ENCODE measurements at places on chromosomes 6 and 20. TPM values are rescaled to one million over a fixed set of nuclear protein-coding genes. Genes with fewer than 3 reads are reported as not detected.

- DNase-seq: no peak
Observed at GRCh38 chr6:99416892-99417767, 8.0 kb downstream of the PNISR start.

DNA sequence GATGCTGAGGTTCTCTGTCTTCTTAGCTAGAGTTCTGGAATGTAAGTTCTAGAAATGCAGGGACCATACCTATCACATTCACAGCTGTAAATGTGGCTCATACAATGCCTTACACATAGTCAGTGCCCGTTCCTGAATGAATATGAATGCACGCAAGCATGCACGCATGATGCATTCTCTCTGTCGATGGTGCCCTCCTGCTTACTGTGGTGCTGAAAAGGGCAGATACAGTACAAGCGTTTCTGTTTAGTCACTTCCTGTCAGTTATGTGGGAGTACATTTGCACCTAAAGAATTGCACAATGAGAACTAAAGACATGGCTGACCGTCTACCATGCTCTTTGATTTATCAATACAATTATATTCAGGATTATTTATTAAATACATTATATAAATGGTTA is 152.2 kb upstream of the SOX4 start:
- no peak for DNase-seq

DNA sequence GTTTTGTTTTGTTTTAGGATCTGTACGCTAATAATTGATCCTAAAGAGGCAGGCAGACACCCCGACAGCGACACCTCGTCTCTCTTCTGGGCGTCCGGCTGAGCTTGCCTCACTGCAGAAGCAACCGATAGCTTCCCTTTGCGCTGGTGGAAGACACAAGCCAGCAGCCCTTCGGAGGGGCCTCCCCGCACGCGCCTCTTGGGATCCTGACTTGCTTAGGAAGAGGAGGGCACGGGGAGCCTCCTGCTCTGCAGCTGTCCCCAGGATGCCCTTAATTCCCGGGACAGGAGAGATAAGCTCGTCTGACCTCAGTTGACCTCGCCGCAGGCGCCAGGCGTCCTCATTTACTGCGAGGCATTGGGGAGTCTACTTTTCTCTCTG is 94.0 kb downstream of the CD83 start:
- DNase-seq: peak; percentile 47

DNA sequence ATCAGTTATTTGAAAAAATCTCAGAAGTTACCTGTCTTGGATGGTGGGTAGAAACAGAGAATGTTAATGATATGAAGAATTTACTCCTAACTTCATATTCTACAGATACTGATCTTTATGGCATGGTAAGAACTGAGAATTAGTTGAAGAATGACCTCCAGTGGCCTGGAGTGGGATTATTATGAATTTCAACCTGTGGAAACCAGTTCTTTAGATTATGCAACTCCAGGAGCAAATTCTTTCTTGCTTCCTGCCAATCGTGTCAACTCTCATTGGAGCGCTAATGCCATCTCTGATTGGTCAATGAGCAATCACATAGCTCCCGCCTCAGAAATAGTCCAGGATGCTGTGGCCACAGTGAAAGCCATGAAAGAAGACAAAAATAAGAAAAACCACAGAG is 40.6 kb downstream of the LYRM2 start:
- DNase-seq: peak; percentile 21

DNA sequence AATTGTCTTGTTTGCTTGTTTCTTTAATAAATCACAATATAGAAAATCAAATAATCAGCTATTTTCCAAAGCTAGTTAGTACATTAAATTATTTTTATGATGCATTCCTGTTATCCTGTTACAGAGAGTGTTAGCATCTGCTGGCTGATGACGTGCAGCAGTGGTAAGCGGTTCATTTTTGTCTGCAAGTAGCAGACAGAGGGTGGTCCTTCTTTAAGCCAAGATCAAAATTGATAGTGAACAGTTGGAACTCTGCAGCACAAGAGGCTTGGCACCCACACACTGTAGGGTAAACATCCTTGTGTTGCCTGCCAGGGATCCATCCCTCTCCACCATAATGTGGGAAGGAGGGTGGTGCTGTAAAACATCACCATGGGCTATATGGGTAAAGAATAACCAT is 158.3 kb downstream of the FRK start:
- DNase-seq: no peak

DNA sequence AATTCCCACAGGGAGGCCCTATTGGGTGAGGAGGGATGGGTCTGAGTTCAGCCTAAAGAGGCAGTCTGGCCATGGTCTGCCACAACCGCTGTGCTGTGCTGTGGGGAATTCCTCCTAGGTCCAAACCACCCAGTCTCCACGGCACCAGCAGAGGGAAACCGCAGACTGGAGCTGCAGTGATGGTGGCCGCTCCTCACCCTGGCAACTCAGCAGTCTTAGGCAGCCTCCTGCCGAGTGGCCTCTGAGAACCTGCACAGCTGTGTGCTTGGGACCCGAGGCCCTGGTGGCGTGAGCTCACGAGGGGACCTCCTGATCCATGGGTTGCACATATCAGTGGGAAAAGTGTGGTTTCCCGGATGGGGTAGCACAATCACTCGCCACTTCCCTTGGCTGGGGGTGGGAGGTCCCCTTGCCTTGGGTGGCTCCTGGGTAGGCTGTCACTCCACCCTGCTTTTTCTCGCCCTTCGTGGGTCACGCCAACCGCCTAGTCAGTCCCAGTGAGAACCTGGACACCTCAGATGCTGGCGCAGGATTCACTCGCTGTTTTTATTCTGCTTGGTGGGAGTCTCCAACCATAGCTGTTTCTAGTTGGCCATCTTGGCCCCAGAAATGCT is 242.2 kb downstream of the CDH26 start:
- DNase-seq: no peak

GRCh38 chr20:58783511-58784011 is 67.1 kb downstream of the GNAS-AS1 start:
- peak; percentile 93 for DNase-seq

SYCP2 gene
- 3.9 TPM for polyA plus RNA-seq

SLC12A5 gene
- polyA plus RNA-seq: 1.3 TPM

BTBD3 gene
- 38.6 TPM for polyA plus RNA-seq

TMEM170B gene
- polyA plus RNA-seq: 6.3 TPM

DNMT3B gene
- 5.0 TPM for polyA plus RNA-seq

LTB gene
- 1.5 TPM for polyA plus RNA-seq

Measured in hindlimb muscle (tissue), 1 donor.